Stimulated activated CD4-positive, alpha-beta T cell treated with anti-CD3 and anti-CD28 coated beads, Interleukin-1b, Interleukin-23, amount 100 ng/mL, for 1 hour (primary cell): ENCODE measurements at places on chromosomes 4 and X.

DNA sequence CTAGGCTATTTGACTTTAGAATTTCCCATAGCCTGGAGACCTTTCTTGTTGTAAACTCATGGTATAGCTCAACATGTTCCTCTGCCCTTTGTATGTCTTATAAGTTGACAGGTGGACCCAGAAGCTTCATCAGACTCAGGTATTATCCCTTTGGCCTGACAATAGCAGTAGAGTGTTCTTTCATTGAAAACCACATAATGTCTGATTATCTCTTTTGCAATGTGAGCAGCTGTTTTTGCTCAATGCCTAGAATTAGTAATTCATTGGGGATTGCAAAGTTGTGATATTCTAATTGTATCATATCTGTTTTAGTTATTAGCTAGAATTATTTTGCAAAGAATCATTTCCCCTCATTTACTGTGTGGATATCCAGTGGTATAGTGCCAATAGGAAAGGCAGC is 27.5 kb downstream of the TBC1D19 start:
- DNase-seq = no peak

- DNase-seq = no peak
Observed at GRCh38 chrX:41732260-41732659, 8.3 kb downstream of the GPR82 start.

DNA sequence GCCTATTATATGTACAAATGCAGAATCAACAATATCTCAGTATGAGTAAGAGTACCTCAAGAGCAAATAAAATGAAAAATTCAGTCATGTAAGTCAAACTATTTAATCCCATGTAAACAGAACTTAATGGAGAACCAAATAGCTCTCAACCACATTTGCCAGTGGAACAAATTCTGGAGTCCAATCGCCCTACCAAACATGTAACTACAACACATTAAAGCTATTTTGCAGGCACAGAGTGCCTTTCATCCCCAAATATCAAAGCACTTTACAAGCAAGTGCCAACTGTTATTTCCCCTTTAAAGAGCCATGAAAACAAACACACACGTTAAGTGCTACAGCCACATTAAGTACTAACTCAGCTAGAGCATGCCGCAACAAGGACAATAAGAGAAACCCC is 51.3 kb downstream of the PCDH19 start:
- no peak for DNase-seq

DNA sequence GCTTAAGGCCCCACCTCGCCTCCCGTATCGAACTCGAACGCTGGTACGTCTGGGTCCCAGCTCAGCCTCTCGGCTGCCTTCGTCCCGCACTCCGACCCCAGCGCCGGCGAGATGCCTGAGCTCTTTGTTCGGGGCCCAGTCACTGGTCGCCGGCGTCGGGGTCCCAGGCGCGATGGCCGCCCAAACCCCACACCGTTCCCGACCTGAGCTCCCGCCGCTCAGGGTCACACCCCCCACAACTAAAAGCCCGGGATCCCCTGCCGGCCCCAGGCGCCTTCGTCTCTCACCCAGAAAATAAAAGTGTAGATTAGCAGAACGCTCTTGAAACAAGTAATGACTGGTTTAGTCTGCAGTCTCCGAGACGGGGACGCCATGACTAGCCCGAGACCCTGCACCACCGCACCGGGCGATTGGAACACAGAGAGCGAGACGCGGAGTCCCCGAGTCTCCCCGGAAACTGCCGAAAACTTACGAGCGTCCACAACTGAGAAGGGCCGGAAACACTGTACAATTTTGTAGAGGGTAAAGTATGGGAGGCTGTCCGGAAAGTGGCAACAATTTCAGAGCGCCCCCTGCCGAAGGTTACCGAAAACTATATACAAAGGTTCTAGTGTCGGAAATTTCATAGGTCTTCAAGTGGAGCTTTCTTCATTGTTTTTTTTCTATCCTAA is at the start of gene TSPAN6:
Gene TSPAN6, minus strand, starts transcription at position 486 of the 671 bp plus-strand sequence. Its CDS starts 112 bp downstream, at position 374.
- DNase-seq = peak; percentile 59

- DNase-seq = no peak
Observed at GRCh38 chr4:96103086-96103485, 263.2 kb downstream of the PDHA2 start.

DNA sequence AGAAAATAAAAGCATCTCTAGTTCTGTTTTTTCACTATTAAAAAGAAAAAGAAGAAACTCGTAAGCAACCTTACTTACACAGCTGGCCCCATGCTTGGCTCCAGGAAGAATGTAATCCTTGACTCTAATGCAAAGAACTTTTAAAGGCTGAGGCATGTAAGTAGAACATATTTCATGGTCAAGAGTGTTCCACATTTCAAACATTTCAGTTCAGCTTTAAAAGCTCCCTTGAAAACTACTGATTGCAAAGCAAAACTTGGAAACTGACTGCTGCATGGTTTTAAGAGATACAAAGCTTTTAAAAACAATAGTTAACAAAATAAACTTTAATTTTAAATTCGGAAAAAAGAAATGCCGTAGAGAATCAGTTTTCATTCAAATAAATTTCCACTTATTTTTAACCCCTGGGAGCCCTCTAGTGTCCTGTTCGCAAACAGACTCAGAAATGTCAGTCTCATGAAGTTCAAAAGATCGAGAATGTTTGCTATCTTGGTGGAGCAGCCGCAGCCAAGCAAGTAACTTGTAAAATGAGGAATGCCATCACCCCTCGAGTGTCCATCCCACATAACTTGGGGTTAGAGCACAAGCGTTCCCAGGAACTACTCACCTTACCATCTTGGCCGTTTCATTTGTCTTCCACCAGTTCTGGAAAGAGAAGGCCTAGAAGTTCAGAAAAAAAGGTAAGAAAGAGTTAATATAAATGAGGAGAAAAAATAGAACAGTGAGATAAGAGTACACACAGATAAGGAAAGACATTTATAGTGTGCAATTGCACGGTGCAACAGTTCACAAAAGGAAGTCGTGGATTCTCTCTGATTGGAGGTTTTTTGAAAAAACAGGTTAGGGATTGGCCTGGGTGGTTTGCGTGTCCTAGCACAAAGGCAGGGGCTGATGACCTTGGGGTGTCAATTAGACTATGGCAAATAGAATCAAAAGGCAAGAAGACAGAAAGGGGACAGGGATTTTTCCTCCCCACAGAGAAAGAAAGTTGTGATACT is at the start of gene GASK1B:
Gene GASK1B, minus strand, starts transcription at position 765 of the 998 bp plus-strand sequence. CDS start 1,650 bp downstream, outside the sequence.
- no peak for DNase-seq

GRCh38 chr4:113837397-113837796 is 75.9 kb upstream of the CAMK2D start:
- no peak for DNase-seq

DNA sequence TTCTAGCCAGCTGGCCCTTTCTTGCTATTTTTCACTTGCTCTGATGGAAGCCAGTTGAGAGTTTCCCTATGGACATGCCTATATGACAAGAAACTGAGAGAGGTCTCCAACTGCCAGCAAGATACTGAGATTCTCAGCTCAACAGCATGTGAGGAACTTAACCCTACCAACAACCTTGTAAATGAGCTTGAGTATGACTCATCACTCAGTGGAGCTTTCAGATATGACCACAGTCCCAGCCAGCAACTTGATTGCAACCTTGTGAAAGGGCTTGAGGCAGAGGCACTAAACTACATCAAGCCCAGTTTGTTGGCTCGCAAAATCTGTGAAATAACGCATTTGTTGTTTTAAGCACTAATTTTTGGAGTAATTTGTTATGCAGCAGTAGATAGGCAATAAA is 175.8 kb downstream of the COMMD8 start:
- no peak for DNase-seq

DNA sequence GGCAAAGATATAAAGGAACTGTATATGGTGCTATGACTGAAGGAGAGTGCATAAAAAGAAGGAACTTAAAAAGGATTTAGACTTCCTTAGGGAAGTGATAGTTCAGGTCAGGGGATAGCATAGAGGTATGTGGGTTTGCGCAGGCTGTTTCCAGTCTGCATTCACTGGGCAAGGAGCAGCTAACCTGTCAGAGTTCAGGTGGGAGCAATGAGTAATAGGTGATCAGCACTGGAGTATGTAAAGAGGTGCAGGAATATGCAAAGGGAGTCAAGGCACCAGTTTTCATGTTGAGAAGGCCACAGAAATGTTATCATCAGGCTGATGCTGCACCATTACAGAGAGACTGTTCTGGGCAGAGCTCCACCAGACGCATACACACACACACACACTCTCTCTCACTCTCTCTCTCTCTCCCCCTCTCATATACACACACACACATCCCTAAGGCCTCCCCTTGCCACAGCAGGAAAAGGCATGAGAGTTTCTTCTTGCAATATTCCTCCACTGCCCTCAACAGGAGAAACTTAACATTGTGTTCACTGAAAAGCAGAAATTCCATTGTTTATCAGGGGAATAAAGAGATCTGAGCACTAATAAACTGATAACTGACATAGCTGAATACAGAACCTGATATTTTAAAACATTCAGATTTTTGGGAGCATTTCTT is 256.4 kb upstream of the GRID2 start:
- DNase-seq = no peak

DNA sequence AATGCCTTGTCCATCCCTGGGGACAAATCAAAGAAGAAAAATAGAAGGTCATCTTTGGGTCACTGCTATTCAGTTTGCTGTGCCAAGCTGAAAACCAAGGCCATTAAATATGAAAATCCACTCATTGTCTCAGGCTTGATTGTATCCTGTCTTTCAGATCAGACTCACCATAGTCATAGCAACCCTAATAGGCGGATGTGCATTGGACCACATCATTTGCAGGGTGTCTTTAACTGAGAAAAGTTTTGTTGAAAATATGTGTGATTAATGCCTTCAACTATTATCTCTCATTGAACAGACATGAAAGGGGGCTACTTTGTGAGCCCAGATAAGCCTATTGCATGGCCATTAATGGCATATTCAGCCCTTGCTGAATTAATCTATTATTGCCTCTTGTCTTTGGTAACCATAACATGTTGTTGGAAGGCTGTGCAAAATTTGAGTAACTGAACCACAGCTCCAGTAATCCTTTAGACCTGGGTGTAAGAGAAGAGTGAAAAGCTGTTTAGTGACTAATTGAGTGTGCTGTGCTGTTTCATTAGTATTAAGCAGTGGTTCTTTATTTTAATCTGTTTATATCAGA is 453.6 kb upstream of the EPHA5 start:
- no peak for DNase-seq

DNA sequence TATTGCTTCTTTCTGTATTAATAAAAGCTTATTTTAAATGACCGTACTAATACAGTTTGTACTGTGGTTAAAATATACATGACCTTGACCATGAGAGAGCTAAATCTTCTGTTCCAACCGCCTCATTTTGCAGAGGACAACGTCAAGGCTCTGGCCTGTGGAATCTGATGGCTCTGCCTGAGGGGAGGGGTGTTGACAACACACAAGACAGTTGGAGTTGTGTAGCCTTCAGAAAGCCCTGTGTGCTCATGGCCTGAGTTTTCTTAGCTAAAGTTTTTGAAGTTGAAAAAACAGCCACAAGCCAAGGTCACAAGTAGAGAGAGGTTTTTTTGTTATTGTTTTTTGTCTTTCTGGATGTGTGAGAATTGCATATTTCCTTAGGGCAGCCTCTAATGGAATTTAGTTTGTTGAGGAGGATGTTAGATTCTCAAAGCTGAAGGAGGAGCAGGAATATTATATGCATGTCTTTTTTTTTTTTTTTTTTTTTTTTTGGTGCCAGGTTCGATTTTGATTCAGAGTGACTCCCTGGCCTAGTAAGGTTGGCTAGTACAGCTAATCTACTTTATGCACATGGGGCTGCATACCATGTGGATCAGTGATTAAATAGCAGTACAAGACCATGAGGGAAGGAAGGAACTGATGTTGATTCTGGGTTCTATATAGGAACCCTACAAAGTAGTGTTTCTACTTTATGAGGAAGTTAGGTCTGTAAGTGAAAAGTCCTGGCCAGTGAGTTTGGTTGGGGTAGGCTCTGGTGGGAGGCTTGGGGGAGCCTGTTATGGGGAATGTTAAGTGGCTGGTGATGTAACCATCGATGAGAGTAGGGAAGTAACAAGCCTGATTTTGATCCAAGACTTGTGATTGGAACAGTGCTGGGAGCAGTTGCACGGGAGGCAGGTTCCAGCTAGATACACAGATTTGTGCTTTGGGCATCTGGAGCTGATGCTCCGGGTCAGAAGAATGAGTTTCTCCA is 20.3 kb downstream of the SMS start:
- no peak for DNase-seq

- DNase-seq = no peak
Observed at GRCh38 chr4:7160439-7160838, 31.9 kb upstream of the SORCS2 start.

GRCh38 chr4:75685546-75686189 is 12.5 kb upstream of the G3BP2 start:
- no peak for DNase-seq
